ENCODE measurements at places on chromosomes 7 and 10.

GRCh38 chr10:13536674-13537366, 8.0 kb upstream of the BEND7 start:
- no peak for DNase-seq

DNA sequence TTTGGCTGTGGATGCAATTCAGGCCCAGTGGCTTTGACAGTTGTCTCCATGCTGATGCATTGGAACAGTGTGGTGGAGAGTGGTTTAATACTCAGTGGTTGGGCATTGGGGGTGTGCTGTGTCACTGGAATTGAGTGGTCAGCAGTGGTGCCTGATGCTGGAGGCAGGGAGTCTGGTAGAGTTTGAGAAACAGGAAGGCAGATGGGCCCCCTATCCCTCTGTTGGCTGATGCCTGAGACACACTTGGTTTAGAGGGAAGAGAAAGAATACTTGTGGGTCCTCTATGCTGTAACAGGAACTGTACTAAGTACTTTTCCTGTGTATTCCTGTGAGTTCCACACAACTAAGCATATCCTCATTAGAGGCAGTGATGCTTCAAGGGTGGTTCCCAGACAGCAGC, 55.4 kb downstream of the EEPD1 start:
- DNase-seq, result no peak

- no peak for DNase-seq
Measured at GRCh38 chr10:59435707-59436106, 73.4 kb upstream of the FAM13C start.

- peak; percentile 25 for DNase-seq
Measured at GRCh38 chr7:85023066-85023712, 163.7 kb downstream of the SEMA3D start.

- no peak for DNase-seq
Measured at GRCh38 chr10:76034353-76035205, 603.2 kb downstream of the LRMDA start.

DNA sequence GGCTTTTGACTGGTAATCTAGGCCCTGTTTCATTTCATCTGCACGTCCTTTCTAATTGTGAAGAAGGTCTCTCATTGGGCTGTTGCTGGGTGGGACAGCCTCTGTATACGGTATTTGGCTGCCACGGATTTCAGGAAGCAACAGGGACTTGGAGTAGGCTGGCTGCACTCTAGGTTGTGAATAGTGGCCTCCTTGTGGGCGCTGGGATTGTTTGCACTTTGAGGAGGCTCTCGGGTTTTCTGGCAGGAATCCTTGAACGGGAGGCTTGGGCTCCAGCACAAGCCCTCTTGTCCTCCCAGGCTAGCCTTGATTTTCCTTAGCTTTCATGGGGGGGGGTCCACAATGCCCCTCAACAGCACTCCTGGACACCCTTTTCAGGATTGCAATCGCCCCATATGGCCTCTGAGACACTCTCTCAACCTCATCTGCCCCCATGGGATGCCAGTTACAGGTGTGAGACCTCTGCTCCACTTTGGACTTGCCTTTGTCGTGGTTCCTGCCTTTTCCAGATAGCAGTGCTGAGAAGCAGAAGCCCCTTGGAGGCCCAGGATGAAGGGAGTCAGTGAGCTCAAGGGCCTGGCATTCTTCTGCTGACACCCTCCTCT, 33.9 kb upstream of the ZNF273 start:
- no peak for DNase-seq

DNA sequence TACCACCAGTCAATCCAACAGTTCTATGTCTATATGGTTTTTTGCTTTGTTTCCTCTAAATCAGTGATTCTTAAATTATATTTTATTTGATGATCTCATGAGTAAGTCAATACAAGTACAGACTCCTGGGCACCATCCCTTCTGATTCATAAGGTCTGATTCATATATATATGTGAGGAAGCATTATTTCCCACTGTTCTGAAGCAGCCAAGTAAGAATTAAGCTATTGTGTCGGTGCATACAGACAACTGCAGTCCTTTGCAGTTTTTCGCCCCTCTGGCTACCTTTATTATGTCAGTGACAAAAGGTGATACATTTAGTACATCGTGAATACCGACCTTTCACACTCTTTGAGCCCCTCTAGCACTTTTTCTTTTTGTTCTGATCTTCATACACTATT, 1079.6 kb upstream of the C7orf33 start:
- DNase-seq, result no peak

DNA sequence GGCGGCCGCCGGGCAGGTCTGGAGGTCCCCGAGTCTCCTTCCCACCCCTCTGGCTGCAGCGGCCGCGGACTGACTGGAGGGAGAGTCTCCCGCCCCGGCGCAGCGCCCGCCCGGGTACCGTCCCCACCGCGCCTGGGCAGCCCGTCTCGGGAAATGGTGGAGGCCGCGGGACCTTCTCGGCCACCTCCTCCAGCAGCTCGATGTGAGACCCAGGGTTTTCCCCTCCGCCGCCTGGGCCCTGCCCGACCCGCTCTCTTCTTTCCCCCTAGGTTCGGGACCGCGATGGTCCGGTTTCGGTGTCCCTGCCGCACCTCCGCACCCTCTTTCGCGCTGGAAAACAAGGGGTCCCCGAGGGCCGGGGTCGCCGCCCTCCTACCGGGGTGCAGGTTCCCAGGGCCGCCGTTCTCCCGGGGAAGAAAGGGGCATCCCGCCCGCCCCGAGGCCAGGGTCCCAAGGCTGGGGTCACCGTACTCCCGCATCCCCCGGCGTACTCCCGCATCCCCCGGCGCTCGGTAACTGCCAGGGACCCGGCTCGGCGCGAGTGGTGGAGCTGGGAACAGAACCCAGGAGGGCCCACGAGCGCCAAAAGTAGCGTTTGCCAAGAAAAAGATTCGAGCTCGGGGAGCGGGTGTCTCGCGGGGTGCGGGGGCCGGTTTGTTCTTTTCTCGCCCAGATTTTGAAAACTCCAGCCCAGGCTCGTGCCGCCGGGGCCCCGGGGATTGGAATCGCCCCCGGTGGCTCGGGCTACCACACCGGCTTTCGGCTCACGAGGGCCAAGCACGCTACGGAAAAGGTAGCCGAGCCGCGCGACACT, 3.4 kb downstream of the TNRC18 start:
- no peak for DNase-seq

GRCh38 chr7:103870664-103871063, 118.8 kb downstream of the RELN start:
- no peak for DNase-seq

DNA sequence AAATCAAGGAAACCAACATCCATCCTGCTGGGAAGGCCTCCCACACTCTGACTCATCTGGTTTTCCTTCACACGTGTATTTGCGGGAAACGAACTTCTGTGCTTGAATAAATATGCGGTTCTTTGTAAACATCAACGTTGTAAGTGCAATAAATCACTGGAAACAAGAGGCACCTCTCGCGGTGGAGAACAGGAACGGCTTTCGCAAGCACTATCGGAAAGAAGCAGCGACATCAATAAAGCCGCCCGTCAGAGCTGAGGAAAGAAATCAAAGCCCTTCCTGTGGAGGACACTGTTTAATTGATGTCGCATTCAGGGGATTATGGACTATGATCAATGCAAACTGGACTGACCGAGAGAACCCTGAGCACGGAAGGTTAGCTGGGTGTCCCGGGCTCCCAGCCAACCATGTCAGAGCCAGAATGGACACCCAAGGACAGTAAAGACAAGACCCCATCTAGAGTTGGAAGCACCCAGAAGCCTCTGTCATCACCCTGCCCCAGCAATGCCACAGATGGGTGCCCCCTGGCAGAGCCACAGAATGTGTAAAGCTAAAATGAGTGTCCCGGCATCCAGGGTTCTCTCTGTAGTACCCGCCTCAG, 37.6 kb downstream of the OAT start:
- no peak for DNase-seq

DNA sequence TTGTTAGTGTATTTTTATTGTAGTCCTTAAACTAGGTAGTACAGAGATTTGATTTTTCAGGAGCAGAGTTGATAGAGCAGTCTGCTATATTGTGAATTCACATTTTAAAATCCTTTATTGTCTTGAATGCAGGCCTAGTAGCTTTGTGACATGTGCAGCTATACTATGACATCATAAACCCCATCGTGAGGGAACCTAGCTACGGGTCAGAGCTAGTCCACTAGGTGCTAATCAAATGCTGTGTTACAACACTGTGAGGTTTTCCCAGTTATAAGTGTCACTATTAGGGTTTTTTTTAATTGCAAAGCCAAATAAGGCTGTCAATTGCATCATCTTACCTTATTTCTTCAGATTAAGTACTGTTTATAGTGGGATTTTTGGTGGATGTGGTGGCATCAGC, 40.7 kb downstream of the CREM start:
- DNase-seq, result no peak

DNA sequence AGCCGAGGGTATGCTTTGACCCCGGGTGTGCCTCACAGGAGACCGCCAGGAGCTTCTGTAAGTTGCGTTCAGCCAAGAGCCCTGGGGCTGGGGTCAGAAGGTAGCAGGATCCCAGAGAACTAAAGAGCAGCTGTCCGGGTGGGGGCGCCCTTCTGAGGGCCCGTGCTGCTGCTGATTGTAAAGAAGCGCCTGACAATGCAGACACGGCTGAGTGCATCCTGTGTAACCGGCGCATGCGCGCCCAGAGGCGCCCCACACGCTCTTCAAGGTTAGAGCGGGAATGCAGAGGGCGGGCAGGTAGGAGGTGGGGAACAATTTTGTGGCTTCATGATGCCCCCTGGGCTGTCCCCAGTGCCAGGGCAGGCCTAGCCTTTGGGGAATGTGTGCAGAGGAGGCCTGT, 210.2 kb upstream of the CTBP2 start:
- DNase-seq, result no peak

DNA sequence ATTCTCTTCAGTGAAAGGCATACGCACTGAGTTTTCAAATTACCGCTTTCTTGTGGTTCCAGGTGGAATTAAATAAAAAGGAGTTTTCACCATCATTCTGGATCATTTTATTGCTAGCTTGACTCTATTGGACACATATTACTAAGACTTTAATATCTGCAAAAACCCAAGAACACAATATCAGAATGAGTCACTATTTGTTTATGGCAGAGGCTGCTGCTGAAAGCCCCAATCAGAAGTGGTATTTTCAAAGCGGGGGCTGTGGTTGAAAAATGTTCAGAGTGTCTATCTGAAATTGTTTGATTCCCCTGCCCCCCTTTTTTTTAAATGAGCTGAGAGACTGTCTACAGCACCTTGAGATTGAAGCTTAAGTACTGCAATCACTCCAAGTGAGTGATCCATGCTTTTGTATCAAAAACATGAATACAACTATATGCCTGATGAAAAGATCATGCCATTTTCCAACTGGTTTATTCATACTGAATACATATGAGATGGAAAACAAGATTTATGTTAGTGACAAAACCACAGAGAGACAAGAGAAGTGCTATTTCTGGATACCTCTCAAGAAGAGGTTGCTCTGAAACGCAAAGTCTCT, 376.4 kb downstream of the HTR7 start:
- no peak for DNase-seq

- no peak for DNase-seq
Measured at GRCh38 chr10:127298381-127298780, 102.0 kb upstream of the INSYN2A start.

GRCh38 chr10:128421371-128422160, 295.3 kb upstream of the MKI67 start:
- DNase-seq, result no peak

DNA sequence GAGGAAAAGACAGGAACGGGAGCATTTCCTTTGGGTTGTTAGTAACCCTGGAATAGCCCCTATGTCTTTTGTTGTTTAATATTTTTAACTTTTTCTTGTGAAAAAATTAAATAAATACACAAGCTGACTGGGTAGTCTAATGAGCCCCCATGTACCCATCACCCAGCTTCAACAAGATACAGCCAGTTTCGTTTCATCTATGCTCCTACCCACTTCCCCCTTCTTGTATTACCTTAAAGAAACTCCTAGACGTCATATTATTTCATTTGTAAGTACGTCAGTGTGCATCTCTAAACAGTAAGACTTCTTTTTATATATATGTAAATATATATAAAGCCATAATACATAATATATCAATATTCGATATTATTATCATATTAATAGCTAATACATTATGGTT, 42.8 kb upstream of the NUB1 start:
- no peak for DNase-seq

- DNase-seq, result no peak
Measured at GRCh38 chr10:71547876-71548846, 151.4 kb downstream of the CDH23 start.

DNA sequence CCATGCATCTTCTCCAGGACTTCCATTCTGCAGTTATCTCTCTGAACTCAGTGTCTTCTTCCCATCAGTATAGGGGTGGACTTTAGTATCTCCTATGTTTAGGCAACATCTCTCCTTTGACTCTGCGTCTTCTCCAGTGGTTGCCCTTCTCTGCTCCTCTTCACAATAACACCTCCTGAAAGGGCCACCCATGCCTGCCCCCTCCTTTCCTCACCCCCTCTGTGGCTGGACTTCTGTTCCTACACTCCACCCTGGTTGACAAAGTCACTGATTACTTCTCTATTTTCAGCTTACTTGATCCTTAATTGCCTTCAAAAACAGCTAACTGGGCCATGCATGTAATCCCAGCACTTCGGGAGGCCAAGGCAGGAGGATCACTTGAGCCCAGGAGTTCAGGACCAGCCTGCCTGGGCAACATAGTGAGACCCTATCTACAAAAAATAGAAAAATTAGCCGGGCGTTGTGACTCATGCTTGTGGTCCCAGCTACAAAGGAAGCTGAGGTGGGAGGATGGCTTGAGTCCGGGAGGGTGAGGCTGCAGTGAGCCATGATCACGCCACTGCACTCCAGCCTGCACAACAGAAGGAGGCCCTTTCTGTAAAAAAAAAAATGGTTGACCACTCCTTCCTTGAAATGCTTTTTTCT, 13.7 kb downstream of the SRGN start:
- no peak for DNase-seq

- no peak for DNase-seq
Measured at GRCh38 chr7:5278766-5279165, 4.0 kb upstream of the SLC29A4 start.

DNA sequence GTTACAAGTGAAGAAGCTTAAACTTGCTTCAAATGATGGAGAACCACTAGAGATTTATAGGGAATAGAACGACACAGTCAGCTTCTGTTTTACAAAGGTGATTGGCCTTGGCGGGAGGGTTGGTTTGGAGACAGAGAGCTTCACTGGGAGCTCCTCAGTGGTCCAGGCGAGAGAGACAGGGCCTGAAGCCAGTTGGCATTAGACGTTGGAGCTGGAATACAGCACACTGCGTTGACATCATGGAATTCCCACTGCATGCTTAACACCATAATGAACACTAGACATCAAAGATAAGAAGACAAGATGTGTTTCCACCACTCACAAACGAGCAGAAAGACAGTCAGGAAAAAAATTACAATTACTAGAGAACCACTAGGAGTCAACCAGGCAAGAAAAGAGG, 67.8 kb downstream of the TBXAS1 start:
- DNase-seq, result no peak

DNA sequence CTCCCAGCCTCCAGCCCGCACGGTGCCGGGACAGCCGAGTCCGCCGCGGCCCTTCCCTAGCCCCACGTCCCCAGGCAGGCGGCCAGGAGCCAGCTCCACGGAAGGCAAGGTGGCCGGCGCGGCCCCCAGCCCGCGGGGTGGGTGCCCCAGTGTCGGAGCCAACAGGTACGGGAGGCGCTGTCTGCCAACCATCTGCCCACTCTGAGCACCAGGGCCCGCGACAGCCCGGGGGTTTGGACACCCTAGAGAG, 75.8 kb downstream of the CALN1 start:
- DNase-seq, result no peak

All from activated CD4-positive, alpha-beta T cell treated with anti-CD3 and anti-CD28 coated beads, Interleukin-2, amount 50 U/mL, for 24 hours (primary cell).